ENCODE measurements at places on chromosomes 7 and 10. TPM values are rescaled to one million over a fixed set of nuclear protein-coding genes. Genes with fewer than 3 reads are reported as not detected.

Gene CRTAC1
- 9.6 TPM for polyA plus RNA-seq

Gene CALHM1
- not detected for polyA plus RNA-seq

Gene CLCN1
- not detected for polyA plus RNA-seq

Gene VWA2
- polyA plus RNA-seq = not detected

Gene TAS2R41
- not detected for polyA plus RNA-seq

Gene ELFN1
- 0.23 TPM for polyA plus RNA-seq

Gene PRKG1
- 117 TPM for polyA plus RNA-seq

Gene CTAGE6
- not detected for polyA plus RNA-seq
